Mucosa of descending colon (tissue), 3 donors: ENCODE measurements at places on chromosomes 13 and 19.

GRCh38 chr19:58395220-58395978 lies at the start of gene RNF225:
Gene RNF225 (plus strand): TSS chr19:58395656. CDS start chr19:58396090, 434 bp downstream.
- peak; percentile 76 for DNase-seq

DNA sequence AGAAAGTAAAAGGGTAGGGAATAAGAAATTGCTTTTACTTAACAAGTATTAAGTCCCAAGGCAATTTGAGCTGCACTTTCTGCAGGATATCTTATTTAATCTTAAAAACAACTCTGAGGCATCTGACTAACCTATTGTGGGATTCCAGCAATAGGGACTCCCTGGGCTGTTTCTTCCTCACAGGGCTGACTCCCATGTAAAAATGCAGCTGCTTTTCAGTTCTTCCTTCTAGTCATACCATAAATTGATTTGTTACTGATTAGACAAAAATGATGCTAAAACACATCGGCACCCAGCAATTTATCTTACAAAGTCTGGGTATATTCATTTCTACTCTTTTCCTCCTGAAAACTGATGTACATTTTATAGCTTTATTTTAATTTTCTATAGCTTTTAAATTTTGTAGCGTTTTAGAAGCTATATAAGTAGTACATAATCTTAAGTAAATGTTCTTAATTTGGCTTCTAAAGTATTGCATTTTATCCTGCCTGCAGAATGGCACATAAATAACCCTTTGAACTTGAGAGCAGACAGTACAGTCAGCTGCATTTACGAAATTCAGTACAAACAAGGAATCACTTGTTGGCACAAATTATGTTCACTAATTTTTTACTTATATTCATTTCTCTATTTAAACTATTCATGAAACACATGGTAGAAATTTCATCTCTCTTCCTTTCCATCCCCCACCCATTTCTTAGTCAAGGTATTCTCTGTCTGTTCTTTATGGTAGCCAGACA lies 102.4 kb upstream of the FRY start:
- no peak for DNase-seq

DNA sequence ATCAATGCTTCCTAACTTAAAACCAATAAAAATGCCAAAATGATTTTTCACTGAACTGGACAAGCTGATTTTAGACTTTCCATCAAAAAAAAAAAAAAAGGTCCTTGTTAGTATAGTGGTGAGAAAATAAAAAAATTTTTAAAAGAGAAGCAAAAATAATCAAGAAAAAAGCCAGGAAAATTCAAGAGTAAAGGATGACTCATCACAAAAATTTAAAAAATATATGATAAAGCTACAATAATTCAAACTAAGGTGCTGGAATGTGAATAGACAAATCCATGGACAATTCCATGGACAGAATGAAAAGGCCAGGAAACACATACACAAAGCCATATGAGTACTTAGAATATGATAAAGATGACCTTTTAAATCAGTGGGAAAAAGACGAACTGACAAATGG lies 26.1 kb downstream of the ALG5 start:
- DNase-seq = no peak

GRCh38 chr13:48275507-48275906 lies 28.0 kb upstream of the RB1 start:
- DNase-seq = no peak

GRCh38 chr13:75633285-75633684 lies 2.8 kb upstream of the LMO7 start:
- DNase-seq = no peak

- no peak for DNase-seq
Measured at GRCh38 chr13:41222259-41222852, 28.0 kb upstream of the KBTBD7 start.

DNA sequence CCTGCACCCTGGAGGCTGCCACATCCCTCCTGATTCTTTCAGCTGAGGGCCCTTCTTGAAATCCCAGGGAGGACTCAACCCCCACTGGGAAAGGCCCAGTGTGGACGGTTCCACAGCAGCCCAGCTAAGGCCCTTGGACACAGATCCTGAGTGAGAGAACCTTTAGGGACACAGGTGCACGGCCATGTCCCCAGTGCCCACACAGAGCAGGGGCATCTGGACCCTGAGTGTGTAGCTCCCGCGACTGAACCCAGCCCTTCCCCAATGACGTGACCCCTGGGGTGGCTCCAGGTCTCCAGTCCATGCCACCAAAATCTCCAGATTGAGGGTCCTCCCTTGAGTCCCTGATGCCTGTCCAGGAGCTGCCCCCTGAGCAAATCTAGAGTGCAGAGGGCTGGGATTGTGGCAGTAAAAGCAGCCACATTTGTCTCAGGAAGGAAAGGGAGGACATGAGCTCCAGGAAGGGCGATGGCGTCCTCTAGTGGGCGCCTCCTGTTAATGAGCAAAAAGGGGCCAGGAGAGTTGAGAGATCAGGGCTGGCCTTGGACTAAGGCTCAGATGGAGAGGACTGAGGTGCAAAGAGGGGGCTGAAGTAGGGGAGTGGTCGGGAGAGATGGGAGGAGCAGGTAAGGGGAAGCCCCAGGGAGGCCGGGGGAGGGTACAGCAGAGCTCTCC lies 6.9 kb upstream of the CEACAM5 start:
- peak; percentile 63 for DNase-seq

DNA sequence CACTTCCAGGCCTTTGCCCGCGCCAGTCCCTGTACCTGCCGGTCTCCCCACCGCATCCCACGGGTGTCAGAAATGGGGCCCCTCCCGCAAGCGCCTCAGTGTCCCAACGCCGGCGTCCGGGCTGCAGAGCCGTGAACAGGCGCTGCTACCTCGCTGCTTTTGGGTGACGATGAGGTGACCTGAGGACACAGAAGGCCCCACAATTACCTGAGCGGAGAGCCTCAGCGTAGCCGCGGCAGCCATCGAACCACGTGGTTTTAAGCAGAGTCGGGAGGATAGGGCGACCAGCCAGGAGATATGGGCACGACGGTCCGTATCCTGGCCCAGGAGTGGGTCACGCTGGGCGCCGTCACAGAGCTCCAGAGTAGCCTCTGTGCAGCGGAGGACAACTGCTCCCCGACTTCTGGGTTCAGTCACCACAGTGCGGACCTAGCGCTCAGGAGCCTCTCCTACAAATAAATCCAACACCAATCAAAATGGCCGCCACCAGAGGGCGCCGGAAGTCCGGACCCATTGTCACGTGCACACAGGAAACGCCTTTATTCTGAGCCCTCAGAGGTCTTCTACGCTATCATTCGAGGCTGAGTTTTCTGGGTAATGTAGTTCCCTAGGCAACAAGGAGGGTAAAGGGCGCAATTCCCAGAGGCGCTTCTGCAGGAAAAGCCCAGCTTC lies at the start of gene ZNF814:
Gene ZNF814 (minus strand): TSS at position 478 of the 672 bp plus-strand sequence. CDS start 235 bp downstream, at position 243.
- peak; percentile 91 for DNase-seq

DNA sequence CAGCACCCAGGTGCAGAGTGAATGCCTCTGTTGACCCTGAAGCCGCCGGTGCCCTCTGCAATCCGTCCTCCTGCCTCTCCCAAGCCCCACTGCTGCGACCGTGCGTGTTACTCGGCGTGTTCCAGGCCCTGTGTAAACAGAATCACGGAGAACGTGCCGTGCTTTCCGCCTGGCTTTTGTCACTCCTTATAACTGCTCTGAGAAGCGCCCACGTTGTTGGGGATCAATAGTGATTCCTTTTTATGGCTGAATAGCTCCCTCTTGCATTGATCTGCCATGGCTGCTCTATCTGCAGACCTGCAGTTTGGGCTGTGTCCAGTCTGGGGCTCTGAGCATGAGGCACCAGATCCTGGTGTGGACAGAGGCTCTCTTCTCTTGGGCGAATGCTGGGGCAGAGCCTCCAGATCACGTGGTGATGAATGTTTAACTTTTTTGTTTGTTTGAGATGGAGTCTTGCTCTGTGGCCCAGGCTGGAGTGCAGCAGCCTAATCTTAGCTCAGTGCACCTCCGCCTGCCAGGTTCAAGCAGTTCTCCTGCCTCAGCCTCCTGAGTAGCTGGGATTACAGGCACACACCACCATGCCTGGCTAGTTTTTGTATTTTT lies 15.8 kb downstream of the ADPRHL1 start:
- DNase-seq = no peak

GRCh38 chr19:50979758-50980157 lies 4.0 kb downstream of the KLK7 start:
- DNase-seq = no peak

DNA sequence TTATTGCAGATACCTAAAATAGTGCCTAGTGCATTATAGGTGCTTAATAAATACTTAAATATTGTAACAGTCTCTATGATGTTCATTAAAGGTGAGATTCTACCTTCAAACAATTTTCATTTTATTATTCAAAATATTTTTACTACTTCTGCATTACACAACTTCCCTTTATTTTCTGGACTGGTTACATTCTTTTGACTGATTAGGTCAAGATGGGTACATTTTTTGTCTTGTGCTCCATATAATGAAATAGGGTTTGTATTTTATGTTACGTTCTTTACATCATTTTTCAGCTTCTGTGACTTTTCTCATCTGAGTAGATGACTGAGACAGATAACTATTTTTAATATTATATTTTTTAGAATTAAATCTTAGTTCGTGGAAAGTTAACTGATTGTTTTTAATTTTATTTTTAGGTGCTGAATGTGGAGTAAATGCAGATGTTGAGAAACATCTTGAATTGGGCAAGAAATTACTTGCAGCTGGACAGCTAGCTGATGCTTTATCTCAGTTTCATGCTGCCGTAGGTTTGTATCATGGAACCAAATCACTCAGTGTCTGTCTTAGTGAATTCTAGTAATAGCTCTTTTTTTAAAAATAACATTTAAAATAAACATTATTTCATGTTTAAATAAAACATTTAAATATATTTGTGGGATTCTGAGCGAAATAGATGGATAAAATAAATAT lies 32.0 kb downstream of the DNAJC3 start:
- DNase-seq = no peak

GRCh38 chr19:18474366-18474887 lies 36.5 kb upstream of the ISYNA1 start:
- no peak for DNase-seq
